Endothelial cell of umbilical vein (primary cell): ENCODE measurements at places on chromosomes 1 and 21. TPM values are rescaled to one million over a fixed set of nuclear protein-coding genes. Genes with fewer than 3 reads are reported as not detected.

The CRYZL1 gene
- polyA plus RNA-seq, result 20.7 and 26.4 TPM in 2 replicates

The CDC7 gene
- 2.3 and 3.9 TPM in 2 replicates for polyA plus RNA-seq

The LCE1B gene
- polyA plus RNA-seq, result not detected in 2 replicates

The CTSS gene
- polyA plus RNA-seq, result 3.5 and 4.0 TPM in 2 replicates

The LRRC7 gene
- 0.56 and 0.58 TPM in 2 replicates for polyA plus RNA-seq

The MX2 gene
- polyA plus RNA-seq, result 0.01 and 0.10 TPM in 2 replicates

The FCRL4 gene
- polyA plus RNA-seq, result not detected in 2 replicates

The FMO2 gene
- polyA plus RNA-seq, result not detected in 2 replicates

The LRRC41 gene
- polyA plus RNA-seq, result 91.1 and 105 TPM in 2 replicates
